Stimulated activated CD8-positive, alpha-beta memory T cell treated with anti-CD3 and anti-CD28 coated beads, Interleukin-7, amount 100 ng/mL, for 24 hours (primary cell): ENCODE measurements at places on chromosomes 2 and 18.
A peak's percentile ranks its signal among the peaks of the same experiment; 100 is the strongest.

GRCh38 chr2:217392930-217393584 lies 533.2 kb upstream of the TNP1 start:
- DNase-seq: no peak

GRCh38 chr2:168635065-168635577 lies 167.3 kb upstream of the NOSTRIN start:
- no peak for DNase-seq

DNA sequence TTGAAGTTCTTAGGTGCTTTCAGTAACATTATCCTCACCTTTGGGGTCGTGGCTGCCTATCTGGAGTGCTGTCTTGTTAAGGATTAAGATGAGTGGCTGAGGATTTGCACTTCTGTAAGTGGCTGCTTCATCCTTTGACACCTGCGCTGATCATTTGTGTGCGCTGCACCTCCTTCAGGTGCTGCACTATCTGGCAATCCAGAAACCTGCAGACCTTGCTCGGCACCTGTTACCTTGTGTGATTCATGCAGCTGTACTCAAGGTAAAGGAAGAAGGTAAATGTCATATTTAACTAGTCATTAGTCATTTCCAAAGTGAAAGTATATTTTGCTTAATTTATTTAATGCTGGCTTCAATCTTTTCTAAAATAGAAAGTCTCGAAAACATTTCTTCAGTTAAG lies 110.3 kb downstream of the RAB3GAP1 start:
- DNase-seq: no peak

GRCh38 chr2:137525132-137525531 lies 439.1 kb upstream of the HNMT start:
- no peak for DNase-seq

- DNase-seq: no peak
Measured at GRCh38 chr2:18526429-18526828, 34.0 kb downstream of the RDH14 start.

DNA sequence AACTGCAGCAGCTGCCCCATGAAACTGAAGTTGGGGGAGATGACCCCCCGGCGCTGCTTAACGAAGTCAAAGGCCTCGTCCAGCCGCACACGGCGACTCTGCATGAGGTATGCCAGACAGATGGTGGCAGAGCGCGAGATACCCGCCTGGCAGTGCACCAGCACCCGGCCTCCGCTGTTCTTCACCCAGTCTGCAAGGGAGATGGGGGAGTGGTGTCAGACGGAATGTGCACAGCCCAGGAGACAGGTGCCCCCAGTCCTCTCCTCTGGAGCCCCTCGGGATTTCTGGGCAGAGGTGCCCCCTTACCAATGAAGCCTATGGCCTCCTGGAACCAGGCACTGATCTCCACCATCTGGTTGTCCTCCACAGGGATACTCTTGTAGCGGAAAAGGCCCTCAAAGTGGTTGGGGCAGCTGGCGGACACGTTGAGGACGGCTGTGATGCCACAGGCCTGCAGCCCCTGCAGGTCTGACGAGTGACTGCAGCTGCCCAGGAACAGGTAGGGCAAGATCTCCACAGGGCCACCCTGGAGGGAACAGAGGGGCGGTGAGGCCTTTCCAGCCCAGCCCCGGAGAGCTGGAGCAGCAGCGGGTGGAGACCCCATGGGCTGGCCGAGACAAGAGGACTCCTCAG lies 1.3 kb downstream of the DUSP2 start:
- no peak for DNase-seq

DNA sequence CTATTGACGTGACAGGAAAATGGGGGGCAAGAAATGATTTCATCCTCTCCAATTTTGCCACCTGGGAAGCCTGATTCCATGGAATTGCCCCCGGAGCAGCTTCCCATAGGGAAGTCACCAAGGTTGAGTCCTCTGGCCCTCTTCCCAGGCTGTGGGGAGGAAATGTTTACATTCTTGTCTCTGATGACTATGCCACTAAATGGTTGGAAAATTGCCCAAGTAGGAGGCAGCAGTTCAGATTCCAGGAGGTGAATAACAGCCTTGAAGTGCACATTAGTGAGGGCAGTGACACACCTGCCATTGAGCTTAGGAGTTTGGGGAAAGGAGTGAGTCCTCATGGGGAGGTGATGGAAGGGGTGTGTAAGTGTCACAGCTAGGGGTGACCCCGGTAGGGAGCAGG lies 449.2 kb upstream of the DCC start:
- DNase-seq: no peak

GRCh38 chr2:61405813-61406212 lies 65.1 kb downstream of the USP34 start:
- no peak for DNase-seq

DNA sequence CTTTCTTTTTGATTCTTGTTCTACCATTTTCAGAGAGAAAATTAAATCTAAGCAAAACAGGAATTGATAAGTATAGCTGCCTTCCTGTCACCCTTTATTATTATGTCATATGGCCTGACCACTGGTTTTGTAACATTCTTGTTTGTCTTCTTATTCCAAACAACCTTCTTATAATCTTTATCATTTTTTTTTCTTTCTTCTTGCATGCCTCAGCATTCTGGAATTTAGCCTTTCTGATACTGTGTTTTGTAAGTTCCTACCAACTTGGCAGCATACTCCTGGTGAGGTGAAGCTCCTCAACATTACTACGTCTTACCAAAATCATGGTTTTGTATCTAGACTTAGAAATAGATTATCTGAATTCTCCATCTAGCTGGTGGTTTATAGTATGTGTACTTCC lies 199.2 kb downstream of the CAMKMT start:
- DNase-seq: no peak

DNA sequence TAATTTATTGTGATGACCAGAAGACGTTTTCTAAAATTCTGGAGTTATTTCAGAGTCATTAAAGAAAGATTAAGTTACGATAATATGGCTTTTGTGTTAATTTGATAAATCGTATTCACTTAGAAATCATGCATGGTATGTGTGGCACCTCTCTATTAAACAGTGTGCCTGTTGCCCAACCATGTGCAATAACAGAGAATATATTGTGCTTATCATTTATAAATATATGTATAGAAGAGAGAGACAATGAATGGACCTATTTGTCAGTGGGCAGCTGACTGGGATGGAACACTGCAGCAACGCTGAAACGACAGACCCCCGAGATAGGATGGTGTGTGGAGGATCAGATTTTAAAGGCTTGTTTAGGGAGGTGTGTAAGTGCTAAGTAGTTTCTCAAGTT lies 172.9 kb downstream of the FMNL2 start:
- DNase-seq: no peak

- no peak for DNase-seq
Measured at GRCh38 chr2:181357979-181358378, 99.2 kb upstream of the ITGA4 start.

- peak; percentile 45 for DNase-seq
Measured at GRCh38 chr2:98731041-98731893, at the start of gene MGAT4A. TSS of gene MGAT4A (minus strand) at chr2:98731132. CDS start at chr2:98726332, 4,800 bp downstream.

DNA sequence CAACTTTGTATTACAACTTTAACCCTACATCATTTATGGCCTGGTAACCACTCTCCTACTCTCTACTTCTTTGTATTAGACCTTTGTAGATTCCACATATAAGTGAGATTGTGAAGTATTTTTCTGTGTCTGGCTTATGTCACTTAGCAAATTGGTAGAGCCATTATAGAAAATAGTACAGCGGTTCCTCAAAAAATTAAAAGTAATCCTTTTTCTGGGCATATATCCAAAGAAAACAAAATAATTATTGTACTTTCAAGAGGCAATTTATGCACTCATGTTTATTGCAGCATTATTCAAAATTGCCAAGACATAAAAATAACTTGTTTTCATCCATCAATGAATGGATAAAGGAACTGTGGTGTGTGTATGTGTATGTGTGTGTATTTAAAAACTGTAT lies 537.5 kb upstream of the FSIP2 start:
- DNase-seq: no peak

GRCh38 chr2:202494300-202495229 lies 118.4 kb downstream of the BMPR2 start:
- no peak for DNase-seq
